ENCODE measurements at places on chromosomes 3 and 15. TPM values are rescaled to one million over a fixed set of nuclear protein-coding genes. Genes with fewer than 3 reads are reported as not detected.

- peak; percentile 16 for DNase-seq
These were observed 7.9 kb downstream of the FAH start for GRCh38 chr15:80160570-80161156.

DNA sequence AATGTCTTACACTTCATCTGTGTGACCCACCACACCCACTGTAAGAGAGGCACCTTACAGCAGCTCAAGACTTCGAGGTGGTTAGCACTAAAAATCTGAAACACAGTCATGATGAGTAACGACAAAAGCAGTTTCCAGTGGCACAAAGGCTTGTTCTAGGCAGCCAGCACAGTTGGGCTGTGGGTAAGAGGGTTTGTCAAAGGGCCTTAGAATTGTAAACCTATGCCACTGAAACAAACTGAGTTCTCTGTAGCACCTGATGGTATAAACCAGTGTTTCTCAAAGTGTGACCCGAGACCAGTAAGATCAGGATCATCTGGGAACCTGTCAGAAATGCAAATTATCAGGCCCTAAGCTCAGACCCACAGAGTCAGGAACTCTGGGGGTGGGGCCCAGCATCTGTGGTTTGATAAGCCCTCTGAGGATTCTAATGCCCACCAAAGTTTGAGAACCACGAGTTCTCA is 36.5 kb downstream of the DAPK2 start:
- DNase-seq = no peak

- DNase-seq = peak; percentile 28
These were observed 20.8 kb downstream of the DPH3 start for GRCh38 chr3:16243706-16244490.

DNA sequence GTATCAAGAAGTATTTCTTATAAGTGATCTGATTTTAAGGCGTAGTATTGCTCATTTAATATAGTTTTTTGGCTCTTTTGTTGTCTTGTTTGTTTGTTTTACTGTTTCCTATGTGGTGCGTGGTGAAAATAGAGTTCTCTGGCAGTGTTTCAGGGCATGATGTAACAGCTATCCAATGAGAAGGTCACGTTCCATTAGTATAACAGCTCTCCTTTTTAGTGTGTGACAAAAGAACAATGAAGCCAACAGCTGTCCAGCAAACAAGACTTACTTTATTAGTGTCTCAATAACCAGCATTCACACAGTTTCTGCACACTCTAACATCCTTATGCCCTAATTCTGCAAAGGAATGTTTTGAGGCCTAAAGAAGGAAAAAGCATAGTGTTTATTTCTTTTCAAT is 127.9 kb downstream of the SLC25A26 start:
- no peak for DNase-seq

DNA sequence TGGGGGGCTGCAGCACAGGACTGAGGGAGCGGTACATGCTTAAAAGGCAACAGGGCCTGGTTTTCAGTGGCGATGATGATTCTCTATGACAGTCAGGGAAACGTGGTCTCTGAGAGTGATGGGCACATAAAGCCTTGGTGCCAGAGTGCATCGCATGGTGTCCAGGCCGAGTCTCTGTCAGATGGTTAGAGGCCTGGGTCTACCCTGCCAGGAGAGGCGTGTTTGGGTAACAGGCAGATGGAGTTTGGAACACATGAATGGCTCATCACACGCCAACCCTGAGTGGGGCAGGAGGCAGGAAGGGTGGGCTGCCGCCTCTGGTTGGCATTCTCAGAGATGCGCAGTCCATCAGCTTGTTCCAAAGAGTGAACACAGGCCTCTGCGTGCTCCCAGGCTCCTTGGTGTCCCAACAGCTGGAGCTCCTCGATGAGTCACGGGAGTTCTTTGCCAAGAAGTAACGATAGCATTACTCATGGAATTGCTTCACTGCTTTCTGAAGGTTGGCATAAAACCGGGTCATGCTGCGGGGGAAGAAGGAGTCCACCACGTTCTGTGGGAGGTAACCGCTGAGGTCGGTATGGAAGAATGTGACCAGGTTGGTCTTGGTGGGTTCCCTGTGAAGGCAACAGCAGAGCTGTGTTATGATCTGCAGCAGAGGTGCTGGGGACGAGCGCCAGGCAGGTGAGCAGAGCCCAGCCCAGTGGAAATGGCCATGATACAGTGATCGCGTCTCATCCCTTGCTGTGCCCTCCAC is 11.0 kb downstream of the STARD5 start:
- DNase-seq = no peak

THUMPD3 gene
- 60.0 TPM for polyA plus RNA-seq

ADGRG7 gene
- polyA plus RNA-seq = not detected
